ENCODE measurements at places on chromosomes 7 and 10.

GRCh38 chr10:133046390-133046765 lies 41.3 kb upstream of the ADGRA1 start:
- no peak for DNase-seq

- DNase-seq: no peak
Measured at GRCh38 chr7:899806-900205, 23.5 kb downstream of the GET4 start.

DNA sequence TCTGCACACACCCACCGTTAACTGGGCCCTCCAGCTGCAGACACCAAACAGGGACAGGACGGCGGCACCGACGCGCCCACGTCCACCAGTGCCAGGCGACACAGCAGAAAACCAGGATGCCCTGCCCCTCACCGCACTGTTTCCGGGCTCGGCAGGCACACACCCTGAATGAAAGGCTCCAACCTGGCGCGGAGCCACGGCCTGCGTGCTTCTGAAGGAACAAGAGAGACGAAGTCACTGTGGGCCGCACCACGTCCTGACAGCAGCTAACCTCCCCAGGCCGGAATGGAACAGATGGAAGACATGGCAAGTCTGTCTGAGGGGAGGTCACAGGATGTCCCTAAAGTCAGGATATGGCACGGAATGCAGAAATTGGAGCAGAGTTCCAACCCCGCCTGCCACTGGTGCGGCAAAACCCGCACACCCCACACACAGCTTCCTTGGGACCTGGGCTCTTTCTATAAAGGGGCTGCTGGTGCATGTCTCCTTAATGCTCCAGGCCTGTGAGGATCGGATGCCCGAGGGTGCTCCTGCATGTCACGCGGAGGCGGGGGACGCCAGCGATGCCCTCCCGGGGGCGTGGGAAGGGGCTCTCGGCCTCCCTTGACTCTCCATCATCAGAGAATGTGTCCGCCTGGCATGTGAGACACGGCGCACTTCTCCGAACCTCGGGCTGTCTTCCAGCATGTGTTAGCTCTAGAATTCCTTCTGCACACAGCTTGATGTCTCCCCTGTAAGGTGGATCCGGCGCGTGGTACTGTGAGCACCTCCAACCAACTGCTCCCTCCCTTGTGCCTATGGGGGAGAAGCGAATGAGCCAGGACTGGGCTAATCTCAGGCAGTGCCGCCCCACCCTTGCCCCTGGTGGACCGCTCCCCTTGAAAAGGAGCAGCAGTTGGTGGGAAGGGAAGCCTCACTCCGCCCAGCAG lies 3.9 kb upstream of the GPER1 start:
- no peak for DNase-seq

DNA sequence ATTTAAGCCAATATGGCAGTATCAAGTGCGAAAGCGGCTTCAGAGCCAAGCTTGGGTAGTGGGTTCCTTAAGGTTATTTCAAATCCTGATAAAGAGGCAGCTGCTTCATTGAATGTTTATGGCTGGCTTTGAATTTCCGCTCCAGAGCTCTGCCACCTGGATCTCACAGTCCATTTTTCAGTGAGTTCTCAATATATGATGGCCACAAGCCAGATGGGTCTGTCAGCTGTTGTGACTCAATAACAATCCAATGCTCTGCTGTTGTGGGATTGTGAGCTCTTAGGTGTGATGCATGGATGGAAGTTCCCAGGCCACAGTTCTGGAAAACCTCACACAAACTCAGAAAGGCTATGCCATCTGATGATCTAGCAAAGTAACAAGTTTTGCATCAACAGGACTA lies 743.8 kb upstream of the LRRN3 start:
- DNase-seq: no peak

DNA sequence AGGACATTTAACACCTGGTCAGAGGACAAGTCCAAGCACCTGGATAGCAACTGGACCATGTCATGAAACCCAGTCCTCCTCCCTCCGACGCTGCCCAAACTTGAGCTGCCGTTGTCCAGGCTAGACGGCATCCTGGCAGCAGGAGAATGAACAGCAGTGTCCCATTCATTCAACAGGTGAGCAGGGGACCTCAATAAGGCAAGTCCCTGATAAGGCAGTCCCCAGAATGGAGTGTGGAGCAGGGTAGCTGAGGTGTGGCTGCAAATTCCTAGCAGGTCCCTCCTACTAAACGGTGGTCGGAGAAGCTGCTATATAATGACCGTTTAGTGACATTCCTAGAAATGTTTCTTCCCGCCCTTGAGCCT lies 169.8 kb downstream of the PRKAG2 start:
- DNase-seq: no peak

DNA sequence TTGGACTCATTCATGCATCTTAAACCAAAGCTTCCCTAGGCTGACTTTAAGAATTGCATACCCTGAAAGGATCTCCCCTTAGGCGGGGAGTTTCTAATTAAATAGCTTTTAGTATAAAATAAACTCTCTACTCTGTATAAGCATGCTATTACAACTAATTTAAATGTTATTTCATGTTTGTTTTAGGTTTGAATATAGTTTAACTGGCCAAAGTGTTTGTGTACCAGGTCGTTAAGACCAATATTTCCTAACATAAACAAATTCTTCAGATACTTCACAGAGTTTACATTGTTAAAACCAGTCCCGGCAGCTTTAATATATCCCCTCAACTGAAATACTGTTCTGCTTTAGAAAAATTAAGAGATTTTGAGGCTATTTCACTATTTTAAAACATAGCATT lies 2.3 kb downstream of the GLI3 start:
- no peak for DNase-seq

DNA sequence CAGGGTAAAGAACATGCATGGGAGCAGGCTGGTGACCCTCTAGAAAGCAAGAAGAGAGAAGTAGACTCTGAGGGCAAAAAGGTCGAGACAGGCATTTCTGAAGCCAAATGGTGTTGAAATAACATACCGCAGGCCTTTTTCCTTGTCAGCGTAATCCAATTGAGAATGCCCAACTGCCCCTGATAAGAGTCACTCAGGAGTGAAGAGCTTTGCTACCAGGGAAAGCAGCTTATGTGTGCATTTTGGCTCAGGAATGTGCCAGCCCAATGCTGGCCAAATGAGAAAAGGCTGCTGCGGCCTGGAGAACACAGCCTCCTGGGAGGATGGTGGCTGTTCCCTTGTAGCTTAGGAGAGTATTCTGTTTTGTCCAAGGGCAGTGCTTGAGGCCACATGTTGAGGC lies 61.4 kb upstream of the NFKB2 start:
- DNase-seq: no peak

DNA sequence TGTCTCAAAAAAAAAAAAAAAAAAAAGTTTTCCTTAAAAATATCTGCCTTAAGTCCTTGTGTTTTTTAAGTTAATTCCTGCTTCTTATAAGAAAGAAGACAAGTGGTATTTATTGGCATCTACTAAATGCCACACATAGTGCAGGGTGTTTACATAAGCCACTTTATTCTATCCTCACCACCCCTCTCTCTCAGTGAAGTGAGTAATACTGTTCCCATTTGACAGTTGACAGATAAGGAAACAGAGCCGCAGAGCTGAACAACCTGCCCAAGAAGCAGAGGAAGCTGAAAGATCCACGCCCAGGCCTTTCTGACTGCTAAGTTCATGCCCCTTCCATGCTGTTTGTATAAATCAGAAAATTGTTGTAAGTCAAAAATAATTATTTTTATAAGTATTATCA lies 54.1 kb downstream of the ABLIM1 start:
- DNase-seq: no peak

DNA sequence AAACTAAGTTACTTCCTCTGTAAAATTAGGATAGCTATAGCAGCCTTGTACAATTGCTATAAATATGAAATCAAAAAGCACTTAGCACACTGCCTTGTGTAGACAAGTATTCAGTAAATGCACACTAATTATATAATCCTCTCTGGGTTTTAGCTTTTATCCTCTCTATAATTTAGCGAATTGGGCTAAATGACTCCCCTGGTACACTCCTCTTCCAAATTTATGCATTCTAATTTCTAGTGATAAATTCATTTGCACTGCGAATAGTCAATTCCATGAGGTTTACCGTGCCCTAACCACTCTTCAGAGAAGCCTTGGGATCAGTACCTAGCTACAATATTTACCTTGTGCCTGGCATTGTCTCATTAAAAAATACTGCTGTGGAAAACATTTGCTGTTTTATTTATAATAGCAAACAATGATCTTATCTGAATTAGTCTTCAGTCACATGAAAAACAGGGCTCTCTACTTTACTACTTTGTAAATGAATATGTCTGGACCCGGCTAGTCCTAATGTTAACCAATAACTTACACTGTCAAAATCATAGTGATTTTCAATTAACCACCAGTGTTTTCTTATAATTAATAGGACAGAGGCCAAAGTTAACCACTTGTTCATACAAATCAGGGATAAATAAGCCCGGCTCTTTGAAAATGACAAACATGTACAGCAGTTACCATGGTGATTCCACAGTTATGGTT lies 577.9 kb downstream of the IPMK start:
- DNase-seq: no peak

GRCh38 chr10:79027147-79028055 lies 41.4 kb upstream of the ZMIZ1 start:
- DNase-seq: no peak

DNA sequence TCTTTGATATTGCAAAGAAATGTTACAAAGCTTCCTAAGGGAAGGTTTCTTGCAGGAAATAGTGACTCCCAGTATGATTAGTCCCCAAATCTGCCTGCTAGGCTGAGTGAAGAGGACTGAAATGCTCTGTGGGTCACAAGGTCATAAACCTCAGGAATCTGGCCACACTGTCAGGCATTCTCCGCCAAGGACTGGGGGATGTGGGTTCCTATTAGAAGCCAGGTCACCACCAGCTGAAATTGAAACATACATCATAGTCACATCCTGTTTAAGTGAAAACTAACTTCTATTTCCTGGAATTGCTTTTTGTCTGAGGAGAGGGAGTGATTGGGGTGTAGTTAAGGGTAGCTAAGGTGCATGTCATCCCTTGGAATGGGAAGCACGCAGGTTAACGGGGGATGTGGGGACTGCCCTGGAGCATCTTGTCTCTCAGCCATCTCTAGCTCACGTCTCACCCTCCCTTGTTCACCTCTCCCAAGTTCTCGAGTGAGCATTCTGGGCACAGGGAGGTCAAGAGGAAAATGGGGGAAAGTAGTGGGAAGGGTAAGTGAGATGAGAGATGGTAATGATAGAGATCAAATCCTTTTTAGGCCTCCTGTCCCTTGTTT lies 12.0 kb upstream of the GSAP start:
- no peak for DNase-seq

GRCh38 chr7:128891110-128891941 lies 19.2 kb downstream of the KCP start:
- DNase-seq: no peak

GRCh38 chr10:119523895-119524719 lies 18.4 kb downstream of the RGS10 start:
- no peak for DNase-seq

DNA sequence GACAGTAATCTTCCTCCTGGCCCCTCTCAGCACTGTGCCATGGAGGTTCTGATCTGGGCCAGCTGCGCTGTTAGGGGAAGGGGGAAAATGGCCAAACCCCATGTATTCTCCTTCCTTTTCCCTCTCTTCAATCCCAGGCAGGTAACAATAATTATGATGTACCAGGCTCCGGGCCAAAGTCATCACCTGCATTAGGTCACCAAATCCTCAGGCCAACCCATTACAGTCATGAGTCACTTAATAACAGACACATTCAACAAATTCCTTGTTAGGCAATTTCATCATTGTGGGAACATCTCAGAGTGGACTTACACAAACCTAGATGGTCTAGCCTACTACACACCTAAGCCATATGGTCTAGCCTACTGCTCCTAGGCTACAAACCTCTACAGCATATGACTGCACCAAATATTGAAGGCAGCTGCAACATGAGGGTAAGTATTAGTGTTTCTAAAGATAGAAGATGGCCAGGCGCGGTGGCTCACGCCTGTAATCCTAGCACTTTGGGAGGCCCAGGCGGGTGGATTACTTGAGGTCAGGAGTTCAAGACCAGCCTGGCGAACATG lies 2.2 kb upstream of the HSPB1 start:
- DNase-seq: no peak

DNA sequence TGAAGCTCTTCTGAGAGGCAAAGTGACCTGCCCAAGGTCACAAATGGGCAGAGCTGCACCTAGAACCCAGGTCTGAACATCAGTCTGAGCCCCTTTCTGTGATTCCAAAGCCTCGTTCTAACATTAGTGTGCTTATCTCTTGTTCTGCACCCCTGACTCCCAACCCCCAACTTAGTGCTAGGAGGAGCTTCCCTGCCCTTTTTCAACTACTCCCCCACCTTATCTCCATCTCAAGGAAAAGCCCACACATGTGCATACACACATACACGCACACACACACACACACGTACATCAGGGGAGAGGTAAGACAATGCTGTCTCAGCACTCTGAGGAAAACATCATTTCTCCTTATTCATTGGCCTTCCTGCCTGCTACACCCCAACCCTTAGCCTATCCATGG lies 8.3 kb downstream of the PRRT4 start:
- no peak for DNase-seq

DNA sequence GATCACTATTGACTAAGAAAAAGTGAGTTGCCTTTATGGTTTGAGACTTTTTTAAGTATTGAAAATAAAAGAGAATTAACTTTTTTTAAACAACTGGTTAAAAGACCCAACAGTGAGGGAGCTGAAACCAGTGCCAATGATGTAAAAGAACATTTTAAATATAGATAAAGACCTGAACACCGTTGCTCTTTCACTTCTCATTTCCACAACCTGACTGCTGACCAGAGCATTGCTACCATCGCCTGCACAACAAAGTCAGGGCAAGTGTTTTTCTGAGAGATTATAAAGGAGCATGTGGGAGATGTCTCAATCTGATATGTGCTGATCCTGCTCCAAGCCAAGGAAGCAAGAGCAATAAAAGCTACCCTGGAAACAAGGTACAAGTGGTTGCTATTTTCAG lies 34.7 kb downstream of the IMMP2L start:
- DNase-seq: no peak

DNA sequence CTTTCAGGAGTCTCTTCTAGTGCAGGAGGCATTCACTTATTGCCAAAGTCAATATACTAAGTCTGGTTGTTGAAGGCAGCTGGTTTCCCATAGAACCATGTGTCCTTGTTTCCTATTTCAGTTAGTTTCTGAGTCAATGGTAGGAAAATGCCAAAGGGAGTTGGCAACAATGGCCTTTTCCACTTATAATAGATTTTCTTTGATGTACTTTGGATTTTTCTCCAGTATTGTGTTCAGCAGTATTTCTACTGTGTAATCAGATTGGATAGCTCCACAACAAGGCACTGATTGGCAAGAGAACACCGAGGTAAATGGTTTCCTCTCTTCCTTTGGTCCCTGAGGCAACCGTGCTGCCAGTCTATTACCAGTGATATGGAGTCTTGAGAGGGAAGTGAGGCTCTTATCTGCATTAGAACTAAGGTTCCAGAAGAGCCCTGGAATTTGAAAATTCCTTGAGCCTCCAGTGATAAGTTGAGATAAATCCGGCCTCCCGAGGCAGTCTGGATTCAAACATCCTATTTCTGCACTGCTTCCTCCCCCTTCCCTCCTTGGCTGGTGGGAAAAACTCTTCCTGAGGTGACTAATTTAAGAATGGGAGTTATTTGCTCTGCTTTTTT lies 7.9 kb upstream of the SEPTIN7 start:
- DNase-seq: no peak

DNA sequence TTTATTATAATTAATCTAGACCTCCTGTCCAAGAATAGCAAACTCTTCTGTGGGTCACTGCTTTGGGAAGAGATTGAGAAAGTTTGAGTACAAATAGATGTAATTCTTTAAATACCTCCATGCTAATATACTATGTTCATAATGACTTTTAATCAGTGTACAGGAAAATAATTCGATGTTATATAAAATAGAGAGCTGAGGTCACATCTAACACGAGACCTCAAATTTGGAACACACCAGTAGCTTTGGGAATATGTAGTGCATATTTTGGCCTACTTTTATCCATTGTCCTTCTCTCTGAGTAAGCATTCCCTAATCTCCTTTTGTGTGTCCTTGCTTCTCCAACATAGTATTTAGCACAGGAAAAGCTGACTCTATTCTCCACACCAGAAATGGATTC lies 27.3 kb upstream of the CABCOCO1 start:
- DNase-seq: no peak

Measured in activated CD4-positive, alpha-beta T cell treated with anti-CD3 and anti-CD28 coated beads, Interleukin-2, amount 50 U/mL, for 4 hours (primary cell).